Muscle of back (tissue), 13 donors: ENCODE measurements at places on chromosomes 3 and 15. TPM values are rescaled to one million over a fixed set of nuclear protein-coding genes. Genes with fewer than 3 reads are reported as not detected.

DNA sequence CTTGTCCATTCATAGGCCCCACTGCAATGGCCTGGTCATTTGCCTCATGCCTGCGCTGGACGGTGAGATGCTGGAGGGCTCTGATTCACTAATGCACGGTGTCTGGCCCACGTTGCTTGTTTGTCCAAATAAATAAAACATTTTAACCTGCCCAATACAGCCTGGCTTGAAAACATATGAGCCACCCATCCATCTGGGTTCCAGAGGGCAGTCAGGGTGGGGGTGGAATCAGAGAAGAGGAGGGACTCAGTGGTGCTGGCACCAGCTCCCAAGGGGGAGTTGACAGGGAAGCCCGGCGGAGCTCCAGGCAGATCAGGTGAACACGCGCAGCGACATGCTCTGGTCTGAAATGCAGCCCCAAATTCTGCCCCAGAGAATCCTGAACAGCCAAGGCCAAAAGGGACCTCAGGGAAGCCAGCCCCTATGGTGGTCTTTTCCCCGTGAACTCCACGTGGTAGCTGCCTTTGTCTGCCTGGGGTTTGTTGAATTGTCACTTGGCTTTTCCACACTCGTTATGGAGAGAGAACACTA is 265.2 kb downstream of the UACA start:
- DNase-seq: no peak

DNA sequence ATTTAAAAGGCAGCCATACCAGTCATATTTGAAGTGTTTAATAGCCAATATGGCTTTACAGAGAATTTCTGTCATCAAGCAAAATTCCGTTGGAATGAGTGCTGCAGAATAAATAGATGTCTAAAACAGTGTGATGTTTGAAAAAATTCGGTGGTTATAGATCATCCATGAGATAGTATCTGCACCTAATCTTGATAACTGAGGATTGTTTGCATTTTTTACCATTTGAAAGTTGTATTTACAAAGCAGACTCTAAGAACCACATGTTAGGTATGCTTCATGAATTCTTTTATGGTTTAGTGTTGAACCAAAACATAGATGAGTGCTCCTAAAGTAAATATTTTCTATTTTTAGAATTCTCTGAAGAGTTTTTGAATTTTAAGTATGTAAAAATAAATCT is 476.1 kb downstream of the NAALADL2 start:
- DNase-seq: no peak

Gene FGD5
- polyA plus RNA-seq: 17.2 TPM

GRCh38 chr15:50261981-50262380 is 3.5 kb downstream of the HDC start:
- no peak for DNase-seq

- DNase-seq: no peak
Measured at GRCh38 chr3:66303491-66303901, 82.7 kb downstream of the SLC25A26 start.

DNA sequence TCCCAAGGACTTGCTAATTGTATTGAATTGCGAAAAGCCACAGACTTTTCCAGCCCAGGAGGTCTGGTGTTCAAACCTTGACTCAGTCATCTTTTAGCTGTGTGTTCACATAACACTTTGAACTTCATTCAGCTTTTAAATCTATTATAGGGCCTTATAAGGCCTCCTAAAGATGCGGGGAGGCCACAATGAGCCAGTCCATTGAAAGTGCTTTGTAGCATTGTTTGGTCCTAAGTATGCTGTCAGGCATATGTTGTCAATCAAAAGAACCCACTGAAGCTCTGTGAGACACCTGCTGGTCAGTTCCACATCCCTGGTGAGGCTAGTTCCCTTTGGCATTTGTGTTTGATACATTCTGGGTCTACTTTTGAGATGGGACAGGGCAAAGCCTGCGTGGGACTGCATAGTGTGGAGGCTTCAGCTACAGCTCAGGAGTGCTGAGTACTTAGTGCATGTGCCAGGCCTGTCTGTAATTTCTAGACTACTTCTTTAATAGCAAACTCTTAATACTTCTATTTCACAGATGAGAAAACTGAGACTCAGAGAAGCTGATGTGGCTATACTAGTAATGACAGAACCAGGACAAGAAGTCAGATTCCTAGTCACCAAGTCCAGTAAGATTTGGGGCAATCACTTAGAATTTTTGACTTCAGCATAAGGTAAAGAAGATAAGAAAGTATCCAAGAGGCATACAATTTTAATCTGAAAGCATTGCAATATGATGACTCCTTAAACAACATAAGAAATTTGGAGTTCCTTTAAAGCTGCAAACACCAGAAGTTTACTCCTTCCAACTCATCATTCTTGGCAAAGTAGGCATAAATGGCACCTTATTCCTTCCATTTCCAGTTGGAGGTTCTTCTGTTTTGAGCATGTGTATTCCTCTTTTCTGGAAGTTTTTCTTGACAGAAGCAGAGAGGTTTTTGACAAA is 213.0 kb downstream of the PDCD6IP start:
- no peak for DNase-seq

Gene ADAMTSL3
- polyA plus RNA-seq: 54.3 TPM

DNA sequence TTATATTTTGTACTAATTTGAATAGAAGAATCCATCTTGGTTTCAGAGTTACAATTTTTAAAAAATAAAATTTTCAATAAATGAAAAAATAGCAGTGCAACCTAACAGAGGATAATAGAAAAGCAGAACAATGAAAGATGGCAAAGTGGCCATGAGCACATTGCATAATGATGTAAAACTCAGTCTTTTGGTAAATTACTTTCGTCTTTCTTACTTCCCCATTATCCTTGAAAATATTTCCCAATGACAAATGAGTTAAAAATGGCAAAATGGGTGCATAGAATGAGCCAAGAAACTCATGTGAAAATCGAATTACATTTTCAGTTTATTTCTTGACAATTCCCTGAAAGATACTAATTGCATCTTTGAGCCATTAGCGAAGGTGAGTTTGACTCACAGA is 236.4 kb downstream of the CDIN1 start:
- no peak for DNase-seq

GRCh38 chr15:84819291-84819768 is 2.2 kb downstream of the ALPK3 start:
- no peak for DNase-seq

Gene PDZRN3
- polyA plus RNA-seq: 93.6 TPM

DNA sequence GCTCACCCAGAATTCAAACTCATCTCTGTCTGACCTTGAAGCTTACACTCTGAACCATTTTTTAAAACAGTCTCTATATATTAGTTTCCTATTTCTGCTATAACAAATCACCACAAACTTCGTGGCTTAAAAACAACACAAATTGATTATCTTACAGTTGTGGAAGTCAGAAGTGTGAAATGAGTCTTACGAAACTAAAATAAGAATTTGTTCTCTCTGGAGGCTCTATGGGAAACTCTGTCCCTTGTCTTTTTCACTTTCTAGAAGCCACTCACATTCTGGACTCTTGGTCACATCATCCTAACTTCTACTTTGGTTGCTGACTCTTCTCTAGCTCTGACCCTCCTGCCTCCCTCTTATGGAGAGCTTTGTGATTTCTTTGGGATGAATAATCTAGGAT is 429.3 kb upstream of the THBS1 start:
- no peak for DNase-seq

Gene RTP3
- polyA plus RNA-seq: not detected

GRCh38 chr3:56899078-56899477 is 97.3 kb upstream of the ARHGEF3 start:
- DNase-seq: no peak

Gene GXYLT2
- 24.4 TPM for polyA plus RNA-seq

Gene DNAH12
- 0.59 TPM for polyA plus RNA-seq

Gene UPK1B
- polyA plus RNA-seq: not detected

GRCh38 chr3:1462856-1463450 is 370.1 kb downstream of the CNTN6 start:
- no peak for DNase-seq

- DNase-seq: no peak
Measured at GRCh38 chr15:38059665-38060064, 125.2 kb downstream of the TMCO5A start.

DNA sequence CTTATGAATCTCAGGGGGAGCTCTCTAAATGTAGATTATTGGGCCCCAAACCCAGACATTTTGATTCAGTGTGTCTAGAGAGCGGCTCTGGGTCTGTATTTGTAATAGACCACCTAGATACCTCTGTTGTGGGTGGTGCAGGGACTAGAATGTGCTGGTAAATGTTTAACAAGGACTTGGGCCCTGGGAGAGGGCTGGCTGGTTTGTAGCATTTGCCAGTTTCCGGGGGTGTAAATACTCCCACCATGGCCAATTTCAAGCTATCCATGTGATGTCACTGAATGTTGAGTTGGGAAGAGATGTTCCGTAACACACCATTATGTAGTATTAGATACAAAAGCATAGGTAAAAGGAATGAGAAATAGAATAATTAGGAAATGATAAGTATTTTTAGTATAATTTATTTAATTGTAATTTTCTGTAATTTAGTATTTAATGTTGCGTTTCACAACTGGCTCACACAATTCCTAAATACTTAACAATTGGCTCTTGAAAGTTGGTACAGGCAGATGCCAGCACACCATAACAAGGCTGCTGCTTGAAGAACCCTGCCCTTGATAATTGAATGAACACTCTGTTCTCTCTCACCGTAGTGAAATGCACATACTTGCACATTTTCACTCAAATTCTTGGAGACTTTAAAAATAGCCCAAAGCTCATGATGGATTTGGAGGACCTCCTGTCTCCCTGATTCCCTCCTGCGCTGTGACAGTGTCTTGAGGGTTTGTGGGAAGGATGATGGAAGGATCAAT is 359.2 kb upstream of the PROK2 start:
- DNase-seq: no peak

DNA sequence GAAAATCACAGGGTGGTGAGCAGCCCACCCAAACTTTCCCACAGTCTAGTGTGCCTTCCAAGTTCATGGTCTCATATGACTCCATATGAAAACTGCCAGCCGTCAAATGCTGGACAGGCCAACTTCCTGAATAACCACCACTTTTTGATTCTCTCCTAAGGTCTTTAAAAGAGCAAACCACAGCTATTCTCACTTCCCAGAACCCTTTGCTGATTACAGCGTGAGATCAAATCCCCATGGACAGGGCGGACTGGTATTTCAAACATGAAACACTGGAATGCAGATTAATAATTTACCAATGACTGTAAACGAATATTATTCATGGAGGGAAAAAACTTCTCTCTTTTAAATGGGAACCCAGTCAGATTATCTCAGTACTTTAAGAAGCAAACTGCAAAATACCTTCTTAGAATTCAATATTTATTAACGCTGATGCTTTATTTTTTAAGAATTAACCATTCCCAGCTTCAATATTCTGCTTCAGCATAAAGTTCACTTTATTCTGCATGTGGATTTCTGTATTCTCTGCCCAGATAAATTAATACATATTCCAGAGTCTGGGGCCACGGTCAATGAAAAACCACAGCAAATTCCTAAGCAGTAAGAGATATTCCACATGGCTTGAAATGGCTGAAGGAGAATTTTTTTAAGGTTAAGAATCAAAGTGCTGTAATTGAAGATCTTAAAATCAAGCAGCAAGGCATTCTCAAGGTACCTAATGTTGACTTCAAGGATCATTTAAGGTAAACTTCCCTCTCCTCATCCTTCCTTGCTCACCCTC is 42.9 kb downstream of the MYO1E start:
- DNase-seq: peak; percentile 81

GRCh38 chr3:186362988-186363387 is 954 bp upstream of the DGKG start:
- no peak for DNase-seq

GRCh38 chr3:141387516-141387915 is 19.2 kb downstream of the ZBTB38 start:
- no peak for DNase-seq
